ENCODE measurements at places on chromosomes 1 and 21.
A peak's percentile ranks its signal among the peaks of the same experiment; 100 is the strongest.

DNA sequence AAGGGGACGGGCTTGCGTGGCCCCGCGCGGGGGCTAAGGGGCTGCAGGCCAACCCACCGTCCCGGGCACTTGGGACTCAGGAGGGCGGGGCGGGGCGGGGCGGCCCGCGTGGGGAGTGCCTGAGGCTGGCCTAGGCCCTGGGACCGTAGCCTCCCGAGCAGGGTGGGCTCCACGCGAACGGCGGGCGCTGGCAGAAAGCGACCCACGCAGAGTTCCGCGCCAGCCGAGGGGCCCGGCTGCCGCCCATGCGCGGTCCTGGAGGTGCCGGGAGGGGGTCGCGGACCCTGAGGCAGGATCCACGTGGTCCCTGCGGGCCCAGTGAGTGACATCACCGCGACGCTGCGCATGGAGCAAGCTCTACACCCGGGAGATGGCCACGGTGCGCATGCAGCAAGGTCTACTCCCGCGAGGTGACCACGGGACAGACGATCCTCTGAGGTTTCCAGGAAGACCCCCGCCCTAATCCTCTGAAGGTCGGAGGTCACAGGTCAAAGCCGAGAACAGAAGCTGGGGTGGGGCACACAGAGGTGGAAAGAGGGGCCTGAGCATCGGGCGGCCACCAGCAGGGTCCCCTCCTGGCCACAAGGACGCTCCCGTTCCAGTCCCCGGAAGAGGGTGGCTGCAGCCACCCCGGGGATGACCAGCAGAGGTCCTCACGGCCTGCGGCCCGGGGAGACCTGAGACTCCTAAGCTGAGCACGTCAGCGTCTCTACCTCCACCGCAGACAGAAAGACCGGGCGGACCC lies 13.5 kb upstream of the SLC19A1 start:
- H3K27me3 ChIP-seq = no peaks in the 10 kb centered on the region
- DNase-seq = peak; percentile 89
- H3K4me1 ChIP-seq = peaks cover 4% of the 10 kb centered on the region
- no peaks in the 10 kb centered on the region for H3K36me3 ChIP-seq

DNA sequence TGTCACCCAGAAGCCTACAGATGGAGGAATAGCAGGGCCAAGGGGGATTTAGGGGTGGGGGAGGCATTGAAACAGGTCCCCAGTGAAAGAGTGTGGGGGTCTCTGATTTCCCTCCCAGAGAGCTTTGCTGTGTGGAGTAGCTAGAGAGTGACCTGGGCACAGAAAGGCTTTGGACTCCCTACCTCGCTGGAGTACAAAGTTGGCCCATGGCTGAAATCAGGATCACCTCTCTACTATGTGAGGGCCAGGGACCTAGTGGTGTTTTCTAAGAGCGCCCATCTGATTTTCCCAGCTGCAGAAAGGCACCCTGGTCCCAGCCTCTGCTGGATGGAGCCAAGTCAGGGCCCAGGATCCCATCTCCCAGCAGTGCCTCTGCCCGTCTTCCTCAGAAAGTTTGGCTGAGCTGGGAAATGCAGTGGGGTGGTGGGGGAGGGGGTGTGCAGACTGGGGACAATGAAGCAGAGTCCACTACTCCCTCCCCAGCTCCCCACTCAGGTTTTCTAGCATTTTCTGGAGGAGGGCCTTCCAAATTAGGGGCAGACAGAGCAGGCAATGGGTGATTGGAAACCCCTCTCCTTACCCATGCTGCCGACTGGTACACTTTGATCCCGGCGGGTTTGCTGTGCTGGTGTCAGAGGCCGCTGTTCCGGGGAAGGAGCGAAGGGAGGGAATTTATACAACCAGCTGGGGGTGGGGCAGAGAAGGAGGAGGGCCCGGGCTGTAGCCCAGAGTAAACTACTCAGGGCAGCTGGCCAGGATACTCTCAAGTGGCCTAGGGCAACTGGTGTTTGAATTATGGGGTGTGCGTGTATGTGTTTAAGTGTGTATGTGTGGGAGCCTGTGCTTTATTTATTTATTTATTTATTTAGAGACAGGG lies at the start of gene SELENBP1:
Gene SELENBP1 (minus strand): TSS at position 648 of the 877 bp plus-strand sequence. CDS start 64 bp downstream, at position 584.
- peak within 1 kb of the TSS; percentile 38 for H3K4me3 ChIP-seq
- no peaks in the 10 kb centered on the region for H3K27me3 ChIP-seq
- H3K27ac ChIP-seq = peak within 1 kb of the TSS; percentile 68
- peaks cover 19% of the 10 kb centered on the region for H3K4me1 ChIP-seq
- DNase-seq = peak; percentile 92
- H3K36me3 ChIP-seq = no peaks in the 10 kb centered on the region

GRCh38 chr1:160352555-160352954 lies 9.4 kb downstream of the NCSTN start:
- H3K4me1 ChIP-seq = no peaks in the 10 kb centered on the region
- H3K36me3 ChIP-seq = peaks cover 73% of the 10 kb centered on the region
- H3K4me3 ChIP-seq = no peak overlapping the region
- H3K27ac ChIP-seq = no peak overlapping the region

GRCh38 chr1:8213676-8214075 lies 104.2 kb upstream of the SLC45A1 start:
- no peaks in the 10 kb centered on the region for H3K27me3 ChIP-seq
- no peaks in the 10 kb centered on the region for H3K36me3 ChIP-seq
- H3K27ac ChIP-seq = no peak overlapping the region
- H3K4me1 ChIP-seq = peaks cover 3% of the 10 kb centered on the region

DNA sequence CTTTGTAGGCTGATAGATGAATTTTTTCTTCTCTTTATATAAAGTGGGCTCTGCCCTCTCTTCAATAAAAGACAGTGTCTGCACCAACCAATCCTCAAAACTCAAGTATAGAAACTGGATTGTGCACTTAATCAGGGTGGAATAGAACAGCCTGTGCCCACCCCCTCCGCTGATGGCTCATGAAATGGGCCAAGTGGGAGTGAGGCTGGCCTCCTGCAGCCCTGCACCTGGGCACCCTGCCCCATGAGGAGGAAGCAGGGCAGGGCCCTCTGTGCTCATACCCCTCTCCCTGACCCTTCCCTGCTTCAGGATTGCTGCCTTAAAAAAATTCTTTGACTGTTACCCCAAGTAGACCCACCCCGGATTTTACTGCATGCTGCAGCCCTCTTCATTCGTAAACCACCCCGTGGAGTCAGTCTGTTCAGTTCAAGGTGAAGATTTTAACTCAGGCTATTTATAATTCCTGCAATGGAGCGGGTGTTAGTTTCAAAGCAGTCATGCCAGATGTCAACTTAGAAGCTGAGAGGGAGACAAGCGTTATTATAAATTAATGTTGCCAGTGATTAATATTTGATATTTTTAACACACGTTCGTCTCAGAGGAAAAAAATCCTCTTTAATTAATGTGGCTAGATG lies 15.8 kb downstream of the PROK1 start:
- no peaks in the 10 kb centered on the region for H3K27me3 ChIP-seq
- no peaks in the 10 kb centered on the region for H3K36me3 ChIP-seq
- H3K4me1 ChIP-seq = peaks cover 7% of the 10 kb centered on the region
- H3K4me3 ChIP-seq = no peak overlapping the region

DNA sequence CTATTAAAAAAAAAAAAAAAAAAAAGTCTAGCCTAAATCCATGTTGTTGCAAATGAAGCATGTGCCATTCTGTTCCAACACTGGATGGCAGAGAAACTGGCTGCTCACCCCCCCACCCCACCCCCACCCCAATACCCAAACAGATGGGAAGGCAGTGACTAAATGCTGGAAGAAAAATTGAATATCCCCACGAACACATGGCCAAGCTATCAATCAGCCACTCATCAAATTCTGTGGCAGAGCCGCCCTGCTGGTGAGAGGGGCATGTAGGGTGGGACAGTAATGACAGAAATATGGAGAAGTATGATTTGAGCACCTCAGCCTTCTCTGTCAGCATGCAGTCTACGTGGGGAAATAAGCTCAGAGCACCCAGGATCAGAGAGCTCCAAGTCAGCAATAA lies 34.1 kb downstream of the OPTC start:
- H3K4me3 ChIP-seq = no peak overlapping the region
- no peak for DNase-seq
- no peak overlapping the region for H3K27ac ChIP-seq
- H3K27me3 ChIP-seq = no peaks in the 10 kb centered on the region

DNA sequence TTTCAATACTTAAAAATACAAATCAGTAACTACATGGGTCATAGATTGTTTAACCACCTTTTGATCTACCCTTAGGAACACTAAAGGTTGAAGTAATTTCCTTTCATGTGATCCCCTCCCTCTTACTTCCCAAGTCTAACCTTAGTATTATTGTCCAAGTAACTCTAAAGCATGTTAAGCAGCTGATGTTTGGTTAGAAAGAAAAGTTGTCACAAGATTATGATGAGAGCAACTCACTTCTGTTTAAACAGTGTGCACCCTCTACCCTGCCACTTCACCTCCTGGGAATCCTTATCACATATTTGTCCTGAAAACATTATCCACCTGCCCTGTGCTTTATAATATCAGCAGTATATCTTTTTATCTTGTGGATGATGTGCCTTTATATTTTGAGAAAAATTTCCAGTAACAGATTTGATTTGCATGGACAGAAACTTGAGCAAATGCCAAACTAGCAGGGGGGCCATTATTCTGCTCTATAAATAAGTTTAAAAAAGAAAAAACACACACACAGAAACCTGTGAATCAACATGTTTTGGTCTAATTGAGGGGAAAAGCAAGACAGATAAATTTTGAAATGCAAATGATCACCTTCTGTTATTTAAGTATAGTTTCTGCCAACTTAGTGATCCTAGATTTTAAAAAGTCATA lies 194.3 kb downstream of the RPS6KC1 start:
- peaks cover 15% of the 10 kb centered on the region for H3K4me1 ChIP-seq
- no peak overlapping the region for H3K4me3 ChIP-seq
- no peak for DNase-seq
- no peak overlapping the region for H3K27ac ChIP-seq
- no peaks in the 10 kb centered on the region for H3K27me3 ChIP-seq
- H3K36me3 ChIP-seq = no peaks in the 10 kb centered on the region

DNA sequence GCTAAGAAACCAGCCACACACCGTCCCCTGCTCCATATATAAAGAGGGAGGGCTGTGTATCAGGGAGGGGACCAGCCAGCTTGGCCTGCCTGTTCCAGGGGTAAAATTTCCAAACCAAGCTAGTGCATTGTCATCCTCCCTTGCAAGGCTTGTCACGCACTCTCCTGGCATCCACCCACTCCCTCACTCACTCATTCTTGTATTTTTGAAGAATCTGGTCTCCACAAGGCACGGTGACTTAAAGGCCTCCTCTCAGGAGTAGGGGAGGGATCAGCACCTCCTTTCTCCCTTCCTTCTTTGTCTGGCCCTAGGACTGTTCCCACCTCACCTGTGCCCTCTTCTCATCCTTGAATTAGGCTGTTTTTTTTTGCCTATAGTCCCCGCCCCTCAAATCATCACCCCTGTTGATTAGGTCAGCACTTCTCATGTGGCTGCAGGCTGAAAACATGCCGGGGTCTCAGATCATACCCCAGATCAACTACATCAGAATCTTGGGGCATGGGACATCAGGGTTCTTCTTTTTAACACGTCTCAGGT lies 5.0 kb downstream of the ABCA4 start:
- no peak overlapping the region for H3K27ac ChIP-seq
- H3K27me3 ChIP-seq = no peaks in the 10 kb centered on the region
- DNase-seq = no peak
- H3K36me3 ChIP-seq = no peaks in the 10 kb centered on the region

GRCh38 chr21:34933609-34934335 lies 115.3 kb downstream of the RUNX1 start:
- peaks cover 62% of the 10 kb centered on the region for H3K27me3 ChIP-seq
- no peaks in the 10 kb centered on the region for H3K36me3 ChIP-seq
- H3K4me1 ChIP-seq = no peaks in the 10 kb centered on the region
- DNase-seq = no peak
- no peak overlapping the region for H3K4me3 ChIP-seq
- no peak overlapping the region for H3K27ac ChIP-seq

- no peak overlapping the region for H3K27ac ChIP-seq
- no peak overlapping the region for H3K4me3 ChIP-seq
- no peak for DNase-seq
- no peaks in the 10 kb centered on the region for H3K27me3 ChIP-seq
Observed at GRCh38 chr1:216702170-216702569, 21.1 kb downstream of the ESRRG start.

GRCh38 chr1:236079703-236080102 lies 14.8 kb upstream of the NID1 start:
- H3K27ac ChIP-seq = no peak overlapping the region
- H3K4me1 ChIP-seq = peaks cover 6% of the 10 kb centered on the region
- H3K4me3 ChIP-seq = no peak overlapping the region
- no peaks in the 10 kb centered on the region for H3K36me3 ChIP-seq
- DNase-seq = no peak

Measured in cardiac muscle cell (in vitro differentiated cells and primary cell).